ENCODE measurements at places on chromosomes 11 and 22.

DNA sequence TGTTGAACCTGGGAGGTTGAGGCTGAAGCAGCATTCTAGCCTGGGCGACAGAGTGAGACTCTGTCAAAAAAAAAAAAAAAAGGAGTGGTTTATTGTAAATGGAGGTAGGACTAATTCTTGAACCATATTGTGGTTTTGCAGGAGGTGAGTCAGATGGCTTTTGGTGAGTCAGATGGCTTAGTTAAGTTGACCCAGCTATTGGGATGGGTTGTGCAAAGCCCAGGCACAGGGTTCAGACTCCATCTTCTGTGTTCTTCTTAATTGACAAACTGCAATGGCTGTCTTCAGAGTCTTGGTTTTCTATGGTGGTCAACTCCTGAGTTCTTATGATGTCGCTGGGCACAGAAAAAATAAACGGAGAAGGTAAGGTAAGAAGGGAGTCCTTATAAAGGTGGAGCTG, 182.7 kb downstream of the ADAMTS15 start:
- peak; percentile 31 for DNase-seq
- H3K4me1 ChIP-seq: peaks cover 19% of the 10 kb centered on the region
- H3K27ac ChIP-seq: no peak overlapping the region
- no peaks in the 10 kb centered on the region for H3K36me3 ChIP-seq
- H3K4me3 ChIP-seq: no peak overlapping the region

GRCh38 chr11:128470081-128470480, 117.3 kb downstream of the ETS1 start:
- H3K4me3 ChIP-seq: peak overlapping the region; percentile 72
- peaks cover 96% of the 10 kb centered on the region for H3K36me3 ChIP-seq
- no peaks in the 10 kb centered on the region for H3K27me3 ChIP-seq
- peak overlapping the region; percentile 91 for H3K27ac ChIP-seq
- DNase-seq: no peak

DNA sequence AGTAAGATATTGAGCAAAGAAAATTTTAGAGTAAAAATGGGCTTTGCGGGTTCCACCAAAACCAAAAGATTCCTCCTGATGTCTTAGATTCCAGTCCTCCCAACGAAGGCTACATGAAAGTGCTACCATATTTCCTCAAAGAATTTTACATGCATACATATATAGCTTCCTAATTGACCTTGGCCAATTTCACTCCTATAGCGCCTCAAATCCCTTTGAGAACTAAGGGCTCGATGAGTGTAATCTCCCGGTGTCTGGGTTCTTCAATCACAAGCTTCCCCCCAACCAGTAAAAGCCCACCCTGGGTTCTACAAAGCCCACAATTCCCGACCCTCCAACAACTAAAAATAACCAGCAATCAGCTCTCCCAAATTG, 1.2 kb downstream of the SIK3 start:
- H3K4me3 ChIP-seq: peak overlapping the region; percentile 92
- peaks cover 5% of the 10 kb centered on the region for H3K27me3 ChIP-seq
- H3K27ac ChIP-seq: peak overlapping the region; percentile 82
- peaks cover 8% of the 10 kb centered on the region for H3K36me3 ChIP-seq
- H3K4me1 ChIP-seq: peaks cover 59% of the 10 kb centered on the region

- H3K4me1 ChIP-seq: no peaks in the 10 kb centered on the region
- H3K27ac ChIP-seq: no peak overlapping the region
- no peak overlapping the region for H3K4me3 ChIP-seq
- no peaks in the 10 kb centered on the region for H3K27me3 ChIP-seq
- DNase-seq: no peak
Measured at GRCh38 chr11:114820621-114821020, 142.3 kb downstream of the NXPE2 start.

GRCh38 chr11:77377734-77378133, 76.2 kb upstream of the GDPD4 start:
- no peak for DNase-seq
- H3K27me3 ChIP-seq: no peaks in the 10 kb centered on the region
- H3K4me3 ChIP-seq: no peak overlapping the region
- H3K36me3 ChIP-seq: peaks cover 27% of the 10 kb centered on the region

All from T-helper 2 cell treated with Interferon-gamma antibody and Interleukin-4, amounts not matched to agents 5 μg/mL and 100 μg/mL, for 36 hours (primary cell).